Skin of body (tissue), 3 donors: ENCODE measurements at places on chromosomes 6 and 20. TPM values are rescaled to one million over a fixed set of nuclear protein-coding genes. Genes with fewer than 3 reads are reported as not detected.
A peak's percentile ranks its signal among the peaks of the same experiment; 100 is the strongest.

GRCh38 chr6:151632415-151632987 is 138.7 kb downstream of the CCDC170 start:
- no peak for DNase-seq

DNA sequence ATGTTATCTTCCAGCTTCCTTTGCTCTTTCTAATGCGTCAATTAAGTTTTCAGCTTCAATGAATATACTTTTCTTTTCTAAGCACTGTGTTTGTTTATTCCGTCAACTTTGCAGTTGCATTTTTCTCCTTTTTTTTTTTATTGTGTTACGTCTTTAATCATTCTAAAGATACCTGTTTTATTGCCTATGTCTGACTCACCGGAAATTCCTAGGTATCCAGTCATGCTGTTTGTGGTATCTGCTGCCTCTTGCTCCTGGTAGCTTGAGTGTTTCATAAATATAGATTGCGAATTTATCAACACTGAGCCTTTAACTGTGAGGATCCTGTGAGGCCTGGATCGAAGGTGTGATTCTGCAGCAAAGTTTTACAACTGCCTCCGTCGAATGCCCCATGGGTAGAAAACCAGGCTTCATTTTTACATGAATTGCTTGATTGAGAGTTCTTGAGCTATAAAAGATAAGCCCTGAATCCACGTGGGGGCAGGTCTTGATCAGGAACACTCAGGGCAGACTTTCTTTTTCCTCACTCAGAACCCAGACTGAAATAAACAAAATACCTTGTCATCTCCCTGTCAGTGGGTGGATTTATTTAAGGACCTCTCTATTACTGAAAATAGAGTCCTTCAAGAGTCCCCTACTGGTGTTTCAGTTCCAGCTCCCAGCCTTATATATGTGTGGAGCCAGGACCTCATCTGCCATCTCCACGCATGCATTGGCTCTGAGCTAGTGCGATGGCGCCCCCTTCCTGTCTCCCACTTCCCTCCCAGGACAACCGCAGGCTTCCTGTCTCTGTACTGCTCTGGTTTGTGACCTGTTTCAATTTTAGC is 60.1 kb upstream of the LRRC1 start:
- DNase-seq = no peak

GRCh38 chr6:139702706-139703105 is 328.3 kb upstream of the CITED2 start:
- DNase-seq = no peak

AGPAT1 gene
- 13.6 TPM for total RNA-seq

DNA sequence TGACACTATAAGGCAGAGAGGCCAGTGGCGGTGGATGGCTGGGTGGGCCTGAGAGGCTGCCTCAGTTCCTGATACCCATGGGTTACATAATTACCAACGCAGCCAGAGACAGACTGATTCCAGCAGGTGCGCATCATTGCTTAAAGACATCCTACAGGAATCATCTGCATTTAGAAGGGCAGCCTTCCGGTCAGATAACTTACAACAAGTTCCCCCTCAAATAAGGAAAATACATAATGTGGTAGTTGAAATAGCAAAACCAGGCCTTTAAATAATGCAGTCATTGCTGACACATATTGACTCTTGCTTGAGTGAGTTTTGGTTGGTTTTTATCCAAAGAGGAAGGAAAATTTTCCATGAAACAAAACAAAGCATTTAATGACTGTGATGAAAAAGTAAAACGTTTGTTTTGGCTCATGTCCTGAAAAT is 81.9 kb downstream of the SIM1 start:
- no peak for DNase-seq

RFX6 gene
- total RNA-seq = not detected

LY6G6C gene
- 20.4 TPM for total RNA-seq

DNA sequence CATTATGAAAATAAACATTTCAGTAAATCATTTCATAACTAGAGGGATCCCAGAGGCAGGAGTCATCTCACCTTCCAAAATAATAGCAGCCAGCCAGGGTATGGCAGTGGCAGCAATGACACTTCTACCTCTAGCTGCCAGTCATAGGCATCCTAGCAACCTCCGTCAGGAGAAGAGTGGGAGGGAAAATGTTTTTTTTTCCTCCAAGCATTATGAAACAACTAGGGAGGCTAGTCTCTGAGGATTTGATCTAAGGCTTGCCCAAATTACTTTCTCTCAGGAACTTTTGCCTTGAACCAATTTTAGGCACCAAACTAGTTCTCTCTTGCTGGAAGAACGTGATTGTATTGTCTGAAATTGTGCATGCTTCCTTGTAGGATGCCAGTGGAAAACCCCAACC is 208.7 kb upstream of the PREP start:
- DNase-seq = no peak

SH3BGRL2 gene
- 19.5 TPM for total RNA-seq

CAGE1 gene
- total RNA-seq = not detected

DNA sequence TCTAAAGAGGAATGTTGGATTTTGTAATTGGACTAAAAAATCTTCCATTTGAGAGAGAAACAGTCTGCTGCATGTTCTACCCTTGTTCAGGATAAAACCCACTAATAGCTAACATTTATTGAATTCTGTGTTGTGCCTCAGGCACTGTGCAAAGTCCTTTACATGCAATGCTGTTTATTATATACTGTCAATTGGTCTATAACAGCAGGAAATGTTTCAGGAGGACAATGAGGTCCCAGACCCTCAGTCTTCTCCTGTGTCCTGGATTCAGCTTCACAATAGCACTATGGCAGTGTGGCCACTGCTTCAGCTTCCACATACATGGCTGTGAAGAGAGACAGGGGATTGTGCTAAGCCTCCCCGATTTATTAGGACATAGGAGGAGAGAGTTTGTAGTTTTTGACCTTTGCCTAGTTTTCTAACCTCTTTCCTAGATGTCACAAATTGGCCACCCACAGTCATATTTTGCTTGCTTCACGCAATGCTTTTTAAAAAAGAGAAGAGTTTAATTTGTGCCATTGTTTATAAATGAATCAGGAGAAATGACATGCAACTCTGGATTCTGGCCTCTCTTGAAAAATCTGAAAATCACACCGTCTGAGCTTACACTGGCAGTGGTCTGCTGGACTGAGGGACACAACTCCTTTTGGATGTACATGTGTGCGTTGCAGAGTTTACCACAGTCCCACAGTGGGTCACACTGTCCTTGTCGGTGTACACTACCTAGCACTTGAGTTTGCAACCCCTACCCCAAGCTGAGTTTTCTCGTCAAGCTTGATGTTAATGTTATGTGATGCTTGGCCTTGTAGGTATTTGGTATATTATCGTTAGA is 11.3 kb downstream of the PTPN1 start:
- no peak for DNase-seq

- DNase-seq = no peak
Measured at GRCh38 chr6:148455674-148456558, 113.3 kb downstream of the SASH1 start.

DNA sequence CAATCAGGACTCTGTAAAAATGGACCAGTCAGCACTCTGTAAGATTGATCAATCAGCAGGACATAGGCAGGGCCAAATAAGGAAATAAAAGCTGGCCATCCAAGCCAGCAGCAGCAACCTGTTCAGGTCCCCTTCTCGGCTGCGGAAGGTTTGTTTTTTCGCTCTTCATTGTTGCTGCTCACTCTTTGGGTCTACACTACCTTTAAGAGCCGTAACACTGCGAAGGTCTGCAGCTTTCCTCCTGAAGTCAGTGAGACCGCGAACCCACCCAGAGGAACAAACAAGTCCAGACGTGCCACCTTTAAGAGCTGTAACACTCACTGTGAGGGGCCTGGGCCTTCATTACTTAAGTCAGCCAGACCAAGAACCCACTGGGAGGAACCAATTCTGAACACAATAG is 223.2 kb upstream of the EXOC2 start:
- DNase-seq = no peak

TTLL9 gene
- total RNA-seq = 0.30 TPM

GRCh38 chr6:17278289-17279063 is 2.7 kb upstream of the RBM24 start:
- no peak for DNase-seq

- DNase-seq = no peak
Measured at GRCh38 chr20:50594591-50595432, 84.6 kb downstream of the PTPN1 start.

- DNase-seq = no peak
Measured at GRCh38 chr6:3299221-3299620, 40.5 kb downstream of the PSMG4 start.

- no peak for DNase-seq
Measured at GRCh38 chr6:142293121-142293520, 8.7 kb upstream of the ADGRG6 start.

KCNK17 gene
- total RNA-seq = 0.10 TPM

AVP gene
- total RNA-seq = not detected

DNA sequence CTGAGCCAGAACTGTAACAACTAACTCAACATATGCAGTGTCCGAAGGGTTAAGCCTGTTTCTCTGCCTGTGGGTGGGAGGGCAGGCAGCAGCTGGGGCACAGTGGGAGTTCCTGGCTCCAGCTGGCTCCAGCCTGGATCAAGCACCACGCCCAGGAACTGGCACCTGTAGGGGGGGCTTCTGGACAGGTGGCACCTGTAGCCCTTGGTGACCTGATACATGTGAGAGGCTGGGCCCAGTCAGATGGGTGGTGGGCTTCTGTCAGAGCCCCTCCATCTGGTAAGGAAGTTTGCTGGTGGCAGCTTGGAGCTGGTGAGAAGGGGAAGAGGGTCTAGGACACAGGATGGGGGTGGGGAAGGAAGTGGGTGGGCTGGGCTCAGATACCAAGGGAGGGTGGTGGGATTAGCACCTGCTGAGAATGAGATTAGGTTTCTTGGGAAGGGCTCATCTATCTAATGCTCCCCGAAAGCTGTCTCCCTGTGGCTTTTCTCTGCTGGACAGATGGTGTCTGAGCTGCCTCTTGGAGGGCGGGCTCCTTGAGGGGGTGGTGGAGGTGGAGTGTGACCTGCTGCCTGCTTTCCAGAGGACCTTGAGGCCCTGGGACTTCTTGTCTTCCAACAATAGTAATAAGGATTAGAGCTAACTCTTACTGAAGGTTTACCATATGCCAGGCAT is 28.5 kb downstream of the BCL2L1 start:
- DNase-seq = no peak

DNA sequence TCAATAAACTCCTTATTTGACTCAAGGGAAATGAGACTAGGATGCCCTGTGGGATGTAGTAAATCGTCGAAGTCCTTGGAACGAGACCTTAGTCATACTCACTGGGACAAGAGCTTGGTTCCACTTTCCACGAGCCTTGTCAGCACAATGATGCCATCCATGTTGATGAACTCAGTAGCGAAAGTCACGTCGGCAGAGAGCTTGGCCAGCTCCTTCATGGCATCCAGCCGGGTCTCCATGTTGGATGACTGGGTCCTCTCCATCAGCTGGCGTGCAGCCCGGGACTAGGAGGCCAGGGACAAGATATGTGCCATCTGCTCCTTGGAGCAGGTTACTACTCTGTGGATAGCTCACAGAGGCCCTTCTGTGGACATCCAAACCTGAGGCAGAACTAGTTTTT is 17.5 kb downstream of the ELMO2 start:
- no peak for DNase-seq

RAB44 gene
- 0.59 TPM for total RNA-seq

DNA sequence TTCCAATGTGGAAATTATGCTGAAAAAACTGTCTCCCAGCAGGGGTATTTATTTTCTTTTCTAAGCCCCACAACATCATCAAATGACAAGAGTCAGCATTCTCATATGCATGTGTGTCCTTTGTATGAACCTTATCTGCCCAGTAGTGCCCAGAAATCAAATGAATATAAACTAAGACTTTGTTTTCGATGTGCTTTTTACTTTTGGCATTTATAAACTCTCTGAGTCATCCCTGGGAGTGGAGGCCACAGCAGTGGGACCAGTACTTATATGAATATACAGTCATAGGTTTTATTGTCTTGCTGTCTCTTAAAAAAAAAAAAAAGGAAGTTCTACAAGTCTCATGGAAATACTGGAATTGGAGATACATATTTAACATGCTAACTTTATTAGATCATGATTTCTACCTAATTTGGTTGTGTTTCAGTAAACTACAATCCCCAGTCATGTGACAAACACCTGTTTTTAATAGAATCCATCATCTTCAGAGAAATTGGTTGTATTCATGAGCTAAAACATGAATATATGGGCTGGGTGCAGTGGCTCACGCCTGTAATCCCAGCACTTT is 99.2 kb upstream of the TMEM181 start:
- DNase-seq = peak; percentile 22
